Umbilical cord (tissue), 2 donors: ENCODE measurements at places on chromosomes 3 and 15.

DNA sequence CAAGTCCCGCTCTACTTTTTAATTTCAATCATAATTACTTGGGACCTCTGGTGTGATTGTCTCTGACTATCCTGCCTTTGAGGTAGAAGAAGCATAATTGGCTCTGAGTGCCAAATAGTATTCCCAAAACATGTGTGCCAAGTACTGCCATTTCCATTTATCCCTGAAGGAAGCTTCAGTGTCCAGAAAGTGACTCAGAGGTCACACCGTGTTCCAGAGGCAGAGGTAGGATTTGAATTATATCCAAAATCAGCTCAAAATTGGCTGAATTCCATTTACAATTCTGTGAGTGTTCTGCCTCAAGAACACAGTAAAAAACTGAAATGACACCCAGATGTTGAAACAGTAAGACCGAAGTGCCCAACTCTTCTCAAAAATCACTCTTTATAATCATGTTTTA, 255.3 kb downstream of the RSL24D1 start:
- peak; percentile 19 for DNase-seq

DNA sequence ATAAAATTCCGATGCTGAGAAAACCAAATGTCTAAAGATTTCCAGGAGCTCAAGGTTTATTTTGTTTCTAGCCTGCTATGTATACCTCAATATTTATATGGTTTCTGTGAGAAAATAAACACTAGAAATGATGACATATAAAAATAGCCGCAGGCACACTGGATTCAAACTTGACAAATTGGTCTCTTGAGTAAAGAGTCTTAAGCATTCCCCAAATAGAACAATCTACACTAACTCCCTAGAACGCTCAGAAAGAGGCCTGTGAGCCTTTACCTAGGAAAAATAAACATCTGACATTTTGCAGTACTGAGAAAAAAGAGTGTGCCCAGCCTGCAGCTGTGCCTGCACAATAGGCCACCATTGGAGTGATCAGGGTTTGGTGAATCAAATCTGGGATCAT, 75.2 kb downstream of the NEK10 start:
- DNase-seq: peak; percentile 20

- no peak for DNase-seq
Observed at GRCh38 chr15:42240823-42241222, 32.2 kb upstream of the GANC start.

- no peak for DNase-seq
Observed at GRCh38 chr3:169308654-169309250, 354.8 kb downstream of the MECOM start.

- DNase-seq: no peak
Observed at GRCh38 chr3:127330385-127330784, 42.5 kb upstream of the PRR20G start.

DNA sequence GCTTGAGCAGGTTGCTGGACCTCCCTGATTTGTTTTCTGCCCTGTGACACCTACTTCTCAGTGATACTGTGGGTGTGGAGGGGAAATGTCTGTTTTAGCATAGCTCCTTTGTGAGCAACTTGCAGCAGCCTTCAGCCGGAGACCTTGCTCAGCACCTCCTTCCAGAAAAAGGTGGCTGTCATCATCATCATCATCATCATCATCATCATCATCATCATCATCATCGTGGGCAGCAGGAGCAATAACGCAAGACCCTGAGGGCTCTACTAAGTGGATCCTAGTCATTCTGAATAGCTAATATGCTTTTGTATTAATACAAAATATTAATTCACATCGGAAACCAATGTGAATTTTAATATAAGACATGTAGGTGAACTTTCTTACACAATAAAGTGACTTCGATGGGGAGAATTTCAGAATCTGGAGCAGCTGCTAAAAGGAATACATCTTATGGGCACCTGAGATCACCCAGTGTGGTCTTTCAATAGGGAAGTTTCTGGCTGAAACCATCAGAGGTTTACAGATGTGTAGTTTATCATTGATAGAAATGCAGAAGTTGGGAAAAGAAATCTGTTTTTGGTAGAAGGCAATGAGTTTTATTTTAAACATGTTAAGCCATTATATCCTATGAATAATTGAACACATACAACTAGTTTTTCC, 8.6 kb downstream of the GABRR3 start:
- no peak for DNase-seq

- no peak for DNase-seq
Observed at GRCh38 chr3:108780235-108780634, 23.0 kb upstream of the RETNLB start.

DNA sequence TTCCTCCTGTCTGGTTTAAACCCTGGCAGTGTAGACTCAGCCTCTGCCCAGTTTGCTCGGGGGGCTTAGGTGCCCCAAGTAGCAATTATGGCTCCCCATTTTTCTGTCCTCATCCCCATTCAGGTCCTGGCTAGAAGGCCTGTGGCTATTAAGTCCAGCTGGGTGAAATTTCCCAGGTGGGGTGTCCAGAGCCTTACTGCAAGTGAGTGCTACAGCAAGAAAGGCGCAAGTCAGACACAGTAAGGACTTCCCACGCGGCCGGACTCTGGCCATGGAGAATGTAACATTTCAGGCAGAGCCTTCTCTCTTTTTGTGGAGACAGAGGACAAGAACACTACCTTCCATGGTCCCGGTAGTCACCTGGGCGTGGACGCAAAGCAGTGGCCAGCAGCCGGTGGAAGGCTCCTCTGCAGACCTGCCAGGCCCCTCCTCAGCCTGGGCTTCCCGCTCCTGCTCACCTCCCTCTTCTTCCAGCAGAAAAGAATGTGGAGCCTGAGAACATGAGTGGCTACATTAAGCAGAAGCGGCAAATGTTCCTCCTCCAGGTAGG, 23.3 kb downstream of the CFAP100 start:
- DNase-seq: no peak

DNA sequence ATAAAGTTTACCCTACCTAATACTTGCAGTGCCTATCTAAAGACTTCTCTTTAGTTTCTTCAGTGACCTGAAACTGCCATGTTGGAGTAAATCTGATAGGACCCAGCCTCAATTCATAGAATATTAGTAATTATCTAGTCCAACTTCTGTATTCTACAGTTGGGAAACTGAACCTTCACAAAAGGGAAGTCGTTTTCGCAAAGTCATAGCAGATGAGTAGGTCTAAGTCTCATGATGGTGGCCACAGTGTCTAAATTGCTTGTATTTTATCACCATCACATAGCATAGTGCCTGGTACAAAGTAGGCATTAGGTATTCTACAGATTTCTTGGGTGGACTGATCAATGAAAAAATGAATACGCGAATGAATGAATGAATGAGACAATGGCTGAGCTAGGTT, 8.4 kb downstream of the GMNC start:
- no peak for DNase-seq

GRCh38 chr15:95450413-95450812, 880.1 kb upstream of the NR2F2 start:
- DNase-seq: no peak

- DNase-seq: peak; percentile 25
Observed at GRCh38 chr3:184373422-184373821, 4.6 kb downstream of the THPO start.

GRCh38 chr3:49689046-49689907, at the start of the genes MST1 and RNF123:
Gene MST1, minus strand, starts transcription at chr3:49689474. Its CDS starts 783 bp downstream, at chr3:49688691.
Gene RNF123, plus strand, starts transcription at chr3:49689557. Its CDS starts 1,609 bp downstream, at chr3:49691166.
- peak; percentile 91 for DNase-seq

- DNase-seq: peak; percentile 31
Observed at GRCh38 chr3:53161820-53162671, 1.0 kb downstream of the PRKCD start.

DNA sequence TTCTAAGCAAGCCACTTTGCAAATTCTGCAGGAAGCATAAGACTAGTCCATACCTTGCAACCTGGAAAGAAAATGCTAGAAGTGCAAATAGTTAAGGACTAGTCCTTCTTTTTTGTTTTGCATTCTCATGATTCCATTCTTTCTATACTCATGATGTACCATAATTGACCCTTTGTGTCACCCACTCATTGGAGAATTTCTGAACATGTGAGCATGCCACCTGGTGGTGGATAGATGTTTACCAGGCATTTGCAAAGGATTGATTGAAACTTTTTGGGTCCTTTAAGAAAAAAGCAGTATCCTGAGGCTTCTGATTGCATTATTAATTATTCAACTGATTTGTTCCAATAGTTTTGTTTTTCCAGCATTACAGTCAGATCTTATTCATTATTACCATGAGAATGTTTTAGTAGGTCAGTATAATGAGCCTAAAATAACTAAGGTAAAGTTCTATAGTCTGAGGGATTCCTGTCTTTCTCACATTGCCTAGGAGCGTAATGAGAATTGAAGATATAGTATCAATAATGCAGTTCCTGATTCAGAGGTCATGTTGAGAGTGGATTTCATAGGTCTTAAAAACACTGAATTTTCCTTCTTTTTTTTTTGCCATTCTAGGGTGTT, 20.2 kb upstream of the DIPK2A start:
- peak; percentile 32 for DNase-seq

GRCh38 chr3:136110481-136110880, 85.7 kb downstream of the MSL2 start:
- no peak for DNase-seq

- no peak for DNase-seq
Observed at GRCh38 chr3:151166161-151166560, 36.9 kb downstream of the GPR171 start.

DNA sequence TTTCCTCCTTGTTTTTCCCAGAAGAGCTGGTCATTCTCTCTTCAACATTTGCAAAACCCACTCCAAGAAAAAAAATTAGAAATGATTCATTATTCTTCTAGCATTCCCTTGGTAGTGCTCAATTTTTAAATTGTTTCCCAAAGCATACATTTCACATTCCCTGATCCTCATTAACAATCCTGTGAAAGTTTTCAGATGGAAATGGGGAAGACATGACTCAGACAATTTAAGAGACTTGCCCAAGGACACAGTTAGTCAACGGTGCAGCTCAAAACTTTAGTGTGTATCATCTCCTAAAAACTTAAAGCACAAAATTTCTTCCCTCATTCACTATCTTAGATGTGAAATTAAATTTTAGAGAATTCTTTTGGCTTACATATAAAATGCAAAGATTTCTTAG, 17.1 kb upstream of the ABI3BP start:
- no peak for DNase-seq

DNA sequence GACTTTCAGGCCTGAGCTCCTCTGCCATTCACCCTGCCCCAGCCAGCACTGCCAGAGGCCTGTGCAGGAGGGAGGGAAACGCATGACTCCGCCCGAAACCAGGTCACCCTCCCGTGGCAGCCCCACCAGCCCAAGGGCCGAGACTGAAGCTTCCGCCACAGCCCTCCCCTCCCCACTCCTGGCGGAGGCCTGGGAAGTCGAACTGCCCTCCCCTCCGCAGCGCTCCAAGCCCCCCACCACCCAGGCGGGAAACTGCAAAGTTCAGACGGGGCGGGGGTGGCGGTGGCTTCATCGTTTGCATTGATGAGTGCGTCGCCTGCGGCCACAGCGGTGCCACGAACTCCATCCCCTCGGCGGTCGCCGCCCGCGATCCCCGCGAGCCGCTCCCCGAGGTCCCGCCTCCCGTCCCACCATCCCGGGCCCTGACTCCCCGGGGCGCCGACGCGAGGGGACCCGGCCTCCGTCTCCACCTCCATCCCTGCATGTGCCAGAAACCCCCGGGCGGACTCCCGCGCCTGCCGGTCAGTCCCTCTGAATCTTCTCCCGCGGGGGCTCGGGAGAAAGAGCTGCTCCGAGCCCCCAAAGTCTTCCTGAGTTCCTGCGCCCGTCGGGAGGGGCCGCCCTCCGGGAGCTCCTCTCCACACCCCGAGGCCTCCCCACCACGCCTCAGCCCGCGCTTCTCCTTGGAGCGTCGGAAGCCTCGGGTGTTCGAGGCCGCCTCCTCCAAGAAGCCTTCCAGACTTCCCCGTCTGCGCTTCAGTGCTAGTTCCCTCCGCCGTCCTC, 698 bp downstream of the MELTF start:
- peak; percentile 52 for DNase-seq

DNA sequence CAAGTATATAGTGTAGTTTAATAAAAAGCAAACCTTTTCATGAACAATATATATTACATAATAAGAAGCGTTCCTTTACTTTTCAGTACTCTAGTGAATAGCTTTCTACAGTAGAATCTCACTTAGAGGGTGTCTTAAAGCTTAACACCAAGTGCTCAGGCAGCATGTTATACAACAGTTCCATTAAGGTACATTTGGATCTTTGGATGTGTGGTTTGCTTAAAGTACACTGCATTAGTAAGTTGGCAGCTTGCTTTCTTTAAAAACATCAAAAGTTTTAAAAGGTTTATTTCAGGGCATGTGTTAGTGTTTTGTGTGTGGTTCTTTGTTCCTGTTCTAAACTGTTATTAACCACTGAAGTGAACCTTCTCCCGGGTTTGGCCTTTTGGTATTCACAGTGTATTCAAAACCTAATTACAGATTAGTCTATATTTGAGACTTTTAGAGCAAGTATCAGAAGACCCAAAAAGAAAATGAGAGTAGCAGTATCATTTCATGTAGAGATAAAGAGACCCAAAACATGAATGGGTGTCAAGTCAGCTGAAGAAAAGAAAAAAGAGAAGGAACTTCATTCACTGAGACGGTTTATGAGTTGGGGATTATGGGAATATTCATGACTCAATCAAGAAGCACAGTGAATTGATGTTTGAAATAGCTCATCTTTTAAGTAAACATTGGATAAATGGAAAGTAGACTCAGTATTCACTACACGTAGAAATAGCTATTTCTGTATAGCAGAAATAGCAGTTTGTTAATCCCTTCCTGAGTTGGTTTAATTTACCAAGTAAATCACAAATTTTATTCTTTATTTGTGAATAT, 93.9 kb downstream of the OPA1 start:
- no peak for DNase-seq

- DNase-seq: no peak
Observed at GRCh38 chr15:78006567-78007205, 70.8 kb downstream of the TBC1D2B start.

DNA sequence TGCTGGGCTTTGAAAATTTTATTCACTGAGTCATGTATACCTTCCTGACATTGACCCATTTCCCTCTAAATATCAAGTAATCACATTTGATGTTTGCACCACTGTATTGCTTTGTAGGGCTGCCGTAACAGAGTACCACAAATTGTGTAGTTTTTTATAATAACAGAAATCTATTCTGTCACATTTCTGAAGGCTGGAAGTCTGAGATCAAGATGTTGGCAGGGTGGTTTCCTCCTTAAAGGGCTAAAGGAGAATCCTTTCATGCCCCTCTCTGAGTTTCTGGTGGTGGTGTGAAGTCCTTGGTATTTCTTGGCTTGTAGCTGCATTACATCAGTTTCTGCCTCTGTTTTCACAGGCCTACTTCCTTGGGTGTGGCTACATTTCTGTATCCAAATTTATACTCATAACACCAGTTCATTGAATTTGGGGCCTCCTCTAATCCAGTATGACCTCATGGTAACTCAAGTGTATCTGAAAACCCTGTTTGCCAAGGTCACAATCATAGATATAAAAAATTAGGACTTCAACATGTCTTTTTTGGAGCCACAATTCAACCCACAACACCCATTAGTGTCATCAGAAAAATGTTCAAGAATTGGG, 29.1 kb upstream of the ST6GAL1 start:
- peak; percentile 38 for DNase-seq

- DNase-seq: no peak
Observed at GRCh38 chr15:78301828-78302227, 2.4 kb upstream of the SKIC8 start.
